ENCODE measurements at places on chromosomes 3 and 15.
A peak's percentile ranks its signal among the peaks of the same experiment; 100 is the strongest.

GRCh38 chr3:86743233-86743632 lies 247.7 kb downstream of the VGLL3 start:
- DNase-seq = no peak

GRCh38 chr15:78708713-78709260 lies 67.8 kb upstream of the CHRNB4 start:
- DNase-seq = no peak

DNA sequence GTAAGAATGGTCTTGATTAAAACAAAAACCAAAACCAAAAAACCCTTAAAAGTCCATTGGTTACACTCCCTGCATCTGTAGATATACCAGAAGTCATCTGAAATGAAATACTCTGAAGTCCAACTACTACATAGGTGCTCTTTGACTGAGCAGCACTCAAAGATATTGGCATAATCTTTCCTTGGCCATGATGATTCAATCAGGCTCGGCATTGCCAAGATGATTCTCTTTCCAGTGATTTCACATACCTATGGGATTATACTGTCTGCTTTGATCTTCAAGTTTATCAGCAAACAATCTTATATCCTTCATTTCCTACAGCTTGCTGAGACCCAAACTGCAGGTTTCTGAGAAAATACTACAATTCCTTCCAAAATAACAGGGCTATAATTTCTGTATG lies 35.9 kb upstream of the DIPK2A start:
- DNase-seq = no peak

DNA sequence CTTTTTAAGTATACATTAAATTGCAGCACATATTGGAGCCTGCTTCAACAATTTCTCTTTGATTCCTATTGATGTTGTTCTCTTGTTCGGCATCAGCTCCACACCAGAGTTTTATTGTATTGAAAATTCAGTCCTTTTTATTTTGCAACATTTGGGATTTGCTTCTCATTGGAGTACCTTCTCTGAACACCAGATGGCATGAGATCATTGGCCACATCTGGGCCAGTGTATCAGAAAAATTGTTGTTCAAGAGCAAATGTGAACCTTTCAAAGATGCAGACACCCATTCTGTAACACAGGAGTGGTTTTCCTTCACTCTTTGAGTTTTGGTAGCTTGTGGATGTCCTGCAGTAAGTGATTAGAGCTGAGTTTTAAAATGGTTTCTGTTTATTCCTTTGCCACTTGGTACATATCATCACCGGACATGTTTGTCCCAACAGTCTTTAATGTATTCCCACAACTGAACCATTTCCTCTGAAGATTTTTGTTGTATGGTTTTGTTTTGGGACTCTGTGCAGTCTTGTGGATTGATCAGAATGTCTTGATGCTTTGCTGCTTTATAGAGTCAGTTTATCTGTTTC lies 96.1 kb downstream of the MCTP2 start:
- DNase-seq = peak; percentile 19

- peak; percentile 40 for DNase-seq
Measured at GRCh38 chr3:160677459-160677881, 510 bp downstream of the ARL14 start.

DNA sequence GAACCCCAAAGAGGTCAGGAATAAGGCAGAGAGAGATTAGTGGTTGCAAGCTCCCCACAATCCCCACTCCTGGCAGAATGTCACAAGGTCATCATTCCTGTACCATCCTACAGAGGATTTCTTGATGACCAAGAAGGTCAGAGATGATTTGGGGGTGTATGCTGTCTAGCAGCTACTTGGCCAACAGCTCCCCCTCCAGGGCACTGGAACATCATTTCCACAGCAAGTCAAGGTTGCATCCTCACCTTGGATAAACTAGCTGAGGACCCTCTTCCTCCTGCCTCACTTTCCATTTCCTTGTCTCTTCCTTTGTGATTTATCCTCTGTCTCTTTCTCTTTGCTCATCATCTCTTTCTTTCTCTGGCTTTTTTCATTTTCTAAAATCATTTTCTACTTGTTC lies 106.3 kb downstream of the PROS1 start:
- DNase-seq = no peak

- DNase-seq = no peak
Measured at GRCh38 chr3:156721687-156722618, 47.6 kb downstream of the TIPARP start.

- peak; percentile 85 for DNase-seq
Measured at GRCh38 chr15:58957101-58957973, 23.9 kb upstream of the SLTM start.

DNA sequence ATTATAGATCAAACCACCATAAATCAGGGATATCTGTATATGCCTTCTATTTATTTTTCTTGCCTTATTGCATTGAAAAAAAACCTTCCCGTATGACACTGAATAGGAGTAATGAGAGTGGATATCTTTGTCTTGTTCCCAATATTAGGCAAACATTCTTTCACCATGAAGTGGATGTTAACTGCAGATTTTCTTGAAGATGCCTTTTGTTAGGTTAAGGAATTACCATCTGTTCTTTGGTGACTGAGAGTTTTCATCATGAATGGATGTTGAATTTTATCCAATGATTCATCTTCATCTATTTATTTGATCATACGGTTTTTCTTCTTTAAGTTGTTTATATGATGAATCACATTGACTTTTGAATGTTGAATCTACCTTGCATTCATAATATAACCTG lies 47.1 kb upstream of the MECOM start:
- peak; percentile 37 for DNase-seq

GRCh38 chr15:100245487-100245820 lies 96.3 kb downstream of the ADAMTS17 start:
- no peak for DNase-seq

- peak; percentile 0 for DNase-seq
Measured at GRCh38 chr3:117355566-117355965, 646.0 kb downstream of the TUSC7 start.

- DNase-seq = no peak
Measured at GRCh38 chr15:75551091-75551490, 28.0 kb downstream of the PTPN9 start.

DNA sequence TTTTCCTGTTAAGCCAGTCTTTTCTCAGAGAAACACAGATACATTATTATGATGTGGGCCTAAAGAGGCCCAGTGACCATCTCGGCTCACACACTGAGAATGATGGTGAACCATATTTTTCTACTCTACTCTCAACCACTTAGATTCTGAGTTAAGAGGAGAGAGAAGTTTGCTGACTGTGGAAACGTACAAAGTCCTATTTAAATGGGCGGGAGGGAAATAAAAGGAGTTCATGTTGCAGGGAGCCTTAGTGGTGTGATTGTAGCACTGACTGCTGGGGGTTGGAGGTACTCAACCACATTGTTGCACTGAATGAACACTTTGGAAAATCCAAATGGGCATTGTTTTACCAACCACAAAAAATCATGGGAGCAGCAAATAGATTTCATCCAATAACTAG lies 51.0 kb downstream of the ATP8B4 start:
- no peak for DNase-seq

DNA sequence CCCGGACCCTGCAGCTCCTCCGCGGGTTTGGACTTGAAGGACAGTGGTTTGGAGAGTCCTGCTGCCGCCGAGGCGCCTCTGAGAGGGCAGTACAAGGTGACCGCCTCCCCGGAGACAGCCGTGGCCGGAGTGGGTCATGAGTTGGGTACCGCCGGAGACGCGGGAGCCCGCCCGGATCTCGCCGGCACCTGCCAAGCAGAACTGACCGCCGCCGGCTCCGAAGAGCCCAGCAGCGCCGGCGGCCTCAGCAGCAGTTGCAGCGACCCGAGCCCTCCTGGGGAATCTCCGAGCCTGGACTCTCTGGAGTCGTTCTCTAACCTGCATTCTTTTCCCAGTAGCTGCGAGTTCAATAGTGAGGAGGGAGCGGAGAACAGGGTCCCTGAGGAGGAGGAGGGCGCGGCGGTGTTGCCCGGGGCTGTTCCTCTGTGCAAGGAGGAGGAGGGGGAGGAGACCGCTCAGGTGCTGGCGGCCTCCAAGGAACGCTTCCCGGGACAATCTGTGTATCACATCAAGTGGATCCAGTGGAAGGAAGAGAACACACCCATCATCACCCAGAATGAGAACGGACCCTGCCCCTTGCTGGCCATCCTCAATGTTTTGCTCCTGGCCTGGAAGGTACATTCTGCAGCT lies 634 bp downstream of the MINDY2 start:
- peak; percentile 42 for DNase-seq

DNA sequence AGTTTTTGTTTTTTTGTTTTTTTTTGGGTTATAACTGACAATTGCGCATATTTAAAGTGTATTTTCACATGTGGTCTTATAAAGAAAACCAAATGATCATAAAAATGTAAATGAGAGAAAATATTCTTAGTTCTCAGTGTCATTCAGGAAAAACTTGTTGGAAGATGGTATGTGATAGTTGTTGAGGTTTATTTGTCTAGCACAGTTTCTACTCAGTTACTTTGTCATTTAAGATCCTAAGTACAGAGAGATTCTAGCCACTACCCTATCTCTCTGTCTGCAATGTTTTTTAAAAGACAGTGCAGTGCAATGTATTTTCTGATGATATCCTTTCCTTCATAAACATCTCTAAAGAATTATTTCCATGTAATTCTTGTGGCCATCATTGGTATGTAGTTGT lies 46.1 kb downstream of the AKAP13 start:
- DNase-seq = no peak

DNA sequence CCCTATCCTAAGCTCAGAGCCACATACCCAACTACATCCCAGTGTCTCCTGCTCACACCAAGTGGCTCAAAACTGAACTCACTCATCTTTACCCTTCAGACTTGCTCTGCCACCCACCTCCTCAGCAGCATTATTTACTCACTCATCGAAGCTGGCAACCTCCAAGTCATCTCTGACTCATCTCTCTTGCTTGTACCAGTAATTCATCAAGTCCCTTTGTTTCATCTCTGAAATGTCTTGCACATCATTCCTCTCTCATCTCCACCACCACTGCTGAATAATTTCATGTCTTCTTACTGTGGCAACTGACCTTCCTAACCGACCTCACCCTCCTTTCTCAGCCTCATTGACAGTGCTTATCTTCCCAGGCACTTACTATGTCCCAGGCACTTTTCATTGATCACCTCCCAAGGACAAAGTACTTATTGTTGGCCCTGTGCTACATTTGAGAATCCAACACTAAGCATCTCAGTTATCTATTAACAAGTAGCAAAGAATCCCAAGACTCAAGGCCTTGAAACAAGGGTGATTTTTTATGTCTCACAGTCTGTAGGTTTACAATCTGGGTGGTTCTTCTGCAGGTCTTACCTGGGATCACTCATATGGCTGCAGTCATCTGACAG lies 82.0 kb downstream of the MRPL46 start:
- DNase-seq = peak; percentile 62

DNA sequence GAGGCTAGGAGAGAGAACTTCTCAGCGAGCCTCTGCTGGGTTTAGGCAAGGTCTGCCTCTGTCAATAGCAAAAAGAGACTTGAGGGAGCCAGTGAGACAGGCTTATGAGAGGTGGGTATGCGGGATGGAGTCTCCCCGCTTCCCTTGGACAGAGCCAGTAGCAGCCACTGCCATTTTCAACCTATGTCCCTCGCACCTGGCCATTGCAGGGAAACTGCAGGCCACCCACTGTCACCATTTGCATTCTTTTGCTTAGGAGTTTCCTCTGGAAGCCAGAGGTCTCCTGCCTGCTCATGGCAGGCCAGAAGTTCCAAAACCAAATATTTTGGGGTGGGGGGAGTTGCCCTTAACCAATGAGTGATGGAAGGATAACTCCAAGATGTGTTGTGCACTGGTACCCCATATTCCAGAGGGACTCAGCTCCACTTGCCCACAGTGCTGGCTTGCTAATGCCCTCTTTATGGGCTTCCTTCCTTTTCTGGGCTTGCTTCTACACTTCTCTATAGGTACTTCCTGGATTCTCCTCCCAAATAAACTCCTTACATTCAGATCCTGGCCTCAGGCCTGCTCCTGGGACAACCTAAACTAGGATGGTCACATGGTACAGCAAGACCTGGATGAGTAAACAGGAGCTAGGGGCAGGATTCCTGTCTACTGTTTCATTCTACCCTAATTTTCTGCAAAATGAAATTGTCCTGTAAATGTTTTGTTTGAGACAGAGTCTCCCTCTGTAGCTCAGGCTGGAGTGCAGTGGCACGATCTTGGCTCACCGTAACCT lies 108.9 kb upstream of the PROK2 start:
- no peak for DNase-seq

DNA sequence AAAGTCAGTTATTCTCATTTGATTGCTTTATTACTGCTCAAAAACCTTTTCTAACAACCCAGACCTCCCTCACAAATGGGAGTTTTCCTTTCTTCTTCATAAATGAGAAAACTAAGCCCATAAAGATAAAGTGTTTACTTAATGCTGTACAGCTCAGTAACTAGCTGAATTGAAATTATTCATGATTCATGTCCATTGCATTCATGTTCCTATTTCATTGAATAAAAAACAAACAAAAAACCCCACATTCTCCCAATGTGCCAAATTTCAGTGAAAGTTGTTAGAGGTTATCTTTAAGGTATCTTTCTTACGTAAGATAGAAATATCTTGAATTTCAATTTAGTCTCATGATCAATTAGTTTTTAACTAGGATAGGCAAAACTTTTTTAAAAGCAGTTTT lies 2.8 kb downstream of the PLSCR2 start:
- DNase-seq = peak; percentile 58

DNA sequence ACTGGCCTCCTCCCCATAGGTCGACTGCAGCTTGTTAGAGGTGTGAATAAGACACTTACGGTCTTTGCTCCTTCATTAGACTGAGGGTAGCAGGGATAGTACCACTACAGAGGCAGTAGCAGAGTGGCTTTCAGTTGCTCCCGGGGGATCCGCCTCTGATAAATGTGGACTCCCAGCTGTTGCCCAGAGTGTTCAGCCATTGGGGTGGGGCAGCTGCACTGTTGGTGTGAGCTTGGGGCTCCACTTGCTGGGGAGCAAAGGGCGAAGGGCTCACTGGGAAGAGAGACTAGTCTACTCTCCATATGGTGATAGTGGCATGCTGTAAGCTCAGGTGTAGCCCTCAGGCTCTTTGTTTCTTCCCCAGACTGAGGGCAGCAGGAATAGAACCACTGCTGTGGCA lies 239.1 kb downstream of the LRRN1 start:
- DNase-seq = no peak

DNA sequence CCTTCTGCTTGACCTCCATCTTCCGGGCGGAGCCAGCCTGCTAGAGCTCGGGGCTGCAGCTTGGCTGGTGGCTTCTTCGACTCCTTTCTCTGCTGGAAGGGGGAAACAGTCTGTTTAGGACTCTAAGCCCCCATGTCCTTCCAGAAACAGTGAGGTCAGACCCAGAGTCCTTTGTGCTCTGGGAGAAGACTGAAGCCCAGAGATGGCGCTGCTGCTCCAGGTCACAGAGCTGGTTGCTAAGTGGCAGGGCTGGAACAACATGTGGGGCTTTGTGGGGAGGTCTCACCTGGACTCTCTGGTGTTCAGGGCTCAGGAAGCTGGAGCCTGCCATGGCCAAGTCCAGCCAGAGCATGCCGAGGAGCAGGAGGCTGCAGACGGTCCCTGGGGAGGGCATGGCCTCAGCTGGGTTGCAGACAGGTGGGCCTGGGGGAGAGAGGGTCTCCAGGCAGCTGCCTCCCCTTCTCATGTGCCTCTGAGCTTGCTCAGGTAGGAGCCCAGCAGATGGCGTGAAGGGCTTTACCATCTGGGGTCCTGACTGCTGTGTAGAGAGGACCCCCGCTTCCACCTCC lies 2.9 kb downstream of the GHRL start:
- no peak for DNase-seq

All from ELR (cell line).